CD4-positive, alpha-beta T cell treated with Interleukin-15 for 4 hours (primary cell): ENCODE measurements at places on chromosomes 16 and 17.

- DNase-seq = no peak
Observed at GRCh38 chr17:16936536-16937310, 35.2 kb downstream of the TNFRSF13B start.

DNA sequence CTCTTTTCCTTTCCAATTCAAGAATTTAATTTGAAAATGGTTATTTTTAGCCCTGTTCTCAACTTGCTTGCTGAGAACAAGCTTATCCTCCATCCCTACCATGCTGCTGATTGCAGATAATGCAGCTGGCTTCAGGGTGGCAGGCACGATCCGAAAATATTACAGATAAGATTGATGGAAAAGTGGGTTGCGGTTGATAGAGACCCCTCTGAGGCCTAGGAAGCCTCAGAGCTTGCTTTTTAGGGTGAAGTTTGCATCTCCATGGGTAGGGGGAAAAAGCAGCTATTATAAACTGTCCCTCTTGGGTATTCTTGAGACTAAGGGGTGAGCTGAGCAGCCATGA lies 116.5 kb upstream of the GOT2 start:
- DNase-seq = no peak

DNA sequence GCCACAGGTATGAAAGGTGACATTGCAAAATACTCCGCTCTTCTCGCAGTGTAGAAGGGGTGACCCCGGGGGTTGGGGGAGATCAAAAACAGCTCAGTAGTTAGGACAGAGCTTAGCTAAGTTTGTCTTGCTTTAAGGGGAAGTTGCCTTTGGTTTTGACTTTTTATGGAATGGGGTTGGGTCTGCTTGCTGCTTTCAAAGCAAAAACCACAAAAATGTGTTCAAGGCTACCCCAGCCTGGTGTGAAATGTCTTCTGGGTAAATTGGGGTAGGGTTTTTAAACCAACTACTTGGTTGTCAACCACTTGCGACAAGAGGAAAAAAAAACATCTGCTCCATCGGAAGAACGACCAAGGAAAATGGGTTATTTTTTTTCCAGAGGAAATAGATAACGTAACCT lies 6.2 kb downstream of the FUS start:
- DNase-seq = no peak

DNA sequence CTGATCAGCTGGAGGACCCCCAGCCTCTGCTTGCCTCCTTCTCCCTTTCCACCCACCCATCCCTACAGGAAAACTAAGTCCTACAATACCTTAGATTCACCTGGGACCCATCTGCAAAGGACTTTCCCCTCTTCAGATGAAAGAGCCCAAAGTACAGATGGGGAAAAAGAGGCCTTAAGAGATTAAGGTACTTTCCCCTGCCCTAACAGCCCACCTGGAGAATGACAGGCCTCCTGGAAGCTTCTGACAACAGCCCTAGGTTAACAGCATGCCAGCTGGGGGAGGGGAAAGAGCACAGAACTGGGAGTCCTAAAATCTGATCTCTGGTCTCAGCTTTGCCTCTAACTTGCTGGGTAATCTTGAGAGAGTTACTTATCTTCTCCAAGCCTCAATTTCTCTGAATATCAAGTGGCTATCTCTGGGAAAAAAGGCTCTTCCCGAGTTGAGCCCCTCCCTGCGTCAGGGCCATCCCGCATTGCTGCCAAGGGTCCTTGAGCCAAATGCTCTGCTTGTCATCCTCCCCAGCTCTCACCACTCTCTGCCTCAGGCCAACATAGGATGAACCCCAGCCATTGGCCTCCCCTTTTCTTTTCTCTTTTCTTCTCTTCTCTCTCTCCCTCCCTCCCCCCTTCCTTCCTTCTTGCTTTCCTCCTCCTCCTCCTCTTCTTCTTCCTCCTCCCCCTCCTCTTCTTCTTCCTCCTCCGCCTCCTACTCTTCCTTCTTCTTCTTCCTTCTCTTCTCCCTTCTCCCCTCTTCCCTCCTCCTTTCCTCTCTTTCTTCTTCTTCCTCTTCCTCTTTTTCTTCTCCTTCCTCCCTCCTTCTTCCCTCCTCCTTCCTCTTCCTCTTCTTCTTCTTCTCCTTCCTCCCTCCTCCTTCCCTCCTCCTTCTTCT lies 22.5 kb upstream of the SP6 start:
- no peak for DNase-seq

DNA sequence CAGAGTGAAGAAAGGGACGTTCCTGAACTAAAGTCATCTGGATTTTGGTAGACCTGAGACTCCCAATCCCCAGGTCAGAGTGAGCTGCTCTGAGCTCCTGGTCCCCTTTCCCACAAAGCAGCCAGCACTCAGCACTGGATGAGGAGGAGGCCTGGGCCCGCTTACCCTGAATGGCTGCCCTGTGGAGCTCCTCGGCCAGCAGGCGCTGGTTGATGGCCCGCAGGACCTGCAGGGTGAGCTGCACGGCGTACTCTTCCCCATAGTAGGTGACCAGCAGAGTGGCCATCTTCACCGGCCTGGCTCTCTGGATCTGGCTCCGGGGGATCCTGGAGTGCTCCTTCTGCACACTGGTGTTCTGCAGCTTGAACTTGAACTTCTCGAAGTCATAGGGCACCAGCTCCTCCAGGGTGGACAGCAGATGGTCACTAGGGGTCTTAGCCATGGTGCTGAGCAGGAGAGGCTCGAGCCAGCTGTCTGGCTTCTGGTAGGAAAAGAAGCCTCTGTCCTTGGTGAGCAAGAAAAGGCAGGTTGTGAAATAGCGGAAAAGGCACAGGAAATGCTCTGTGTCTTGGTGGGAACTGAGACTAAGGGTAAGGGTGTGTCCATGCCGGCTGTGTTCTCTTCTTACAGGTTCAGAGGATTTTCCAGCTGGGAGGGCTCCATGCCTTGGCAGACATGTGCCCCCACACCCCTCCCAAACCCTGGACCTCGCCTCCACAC lies at the start of gene MEFV:
Gene MEFV (minus strand): TSS at position 488 of the 720 bp plus-strand sequence. CDS start 46 bp downstream, at position 442.
- DNase-seq = no peak
